ENCODE measurements at places on chromosomes 13 and 19.
A peak's percentile ranks its signal among the peaks of the same experiment; 100 is the strongest.

GRCh38 chr19:35629332-35629633 is 447 bp downstream of the RBM42 start:
- DNase-seq: no peak

GRCh38 chr13:66214467-66214866 is 1015.7 kb downstream of the PCDH9 start:
- no peak for DNase-seq

- DNase-seq: no peak
Observed at GRCh38 chr13:106110241-106110855, 425.1 kb downstream of the EFNB2 start.

- no peak for DNase-seq
Observed at GRCh38 chr19:10317045-10317856, 1.4 kb upstream of the FDX2 start.

- DNase-seq: peak; percentile 20
Observed at GRCh38 chr19:34482380-34483250, 1.1 kb downstream of the WTIP start.

Measured in NCI-H524 (cell line).